Fibroblast of skin of abdomen (primary cell): ENCODE measurements at places on chromosomes 13 and 19.

DNA sequence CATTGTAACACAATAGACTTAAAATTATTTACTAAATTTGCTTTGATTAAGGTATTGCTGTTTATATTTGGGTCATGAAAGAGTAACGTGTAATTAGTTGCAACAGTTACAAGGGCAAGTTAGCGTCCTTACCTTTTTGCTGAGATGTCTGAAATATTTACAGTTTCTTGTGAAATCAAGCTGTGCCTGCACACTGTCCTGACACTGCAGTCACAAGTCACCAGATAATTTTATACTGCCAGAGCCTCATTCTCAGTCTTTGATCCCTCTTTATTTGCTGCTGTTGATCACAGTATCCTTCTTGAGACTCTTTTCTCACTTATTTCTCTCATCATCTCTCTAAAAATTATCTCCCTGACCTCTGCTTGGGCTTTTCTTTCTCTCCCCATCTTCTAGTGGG lies 8.4 kb upstream of the DIAPH3 start:
- no peak for DNase-seq

- no peak for DNase-seq
Measured at GRCh38 chr13:82634946-82635345, 1247.3 kb downstream of the SLITRK1 start.

DNA sequence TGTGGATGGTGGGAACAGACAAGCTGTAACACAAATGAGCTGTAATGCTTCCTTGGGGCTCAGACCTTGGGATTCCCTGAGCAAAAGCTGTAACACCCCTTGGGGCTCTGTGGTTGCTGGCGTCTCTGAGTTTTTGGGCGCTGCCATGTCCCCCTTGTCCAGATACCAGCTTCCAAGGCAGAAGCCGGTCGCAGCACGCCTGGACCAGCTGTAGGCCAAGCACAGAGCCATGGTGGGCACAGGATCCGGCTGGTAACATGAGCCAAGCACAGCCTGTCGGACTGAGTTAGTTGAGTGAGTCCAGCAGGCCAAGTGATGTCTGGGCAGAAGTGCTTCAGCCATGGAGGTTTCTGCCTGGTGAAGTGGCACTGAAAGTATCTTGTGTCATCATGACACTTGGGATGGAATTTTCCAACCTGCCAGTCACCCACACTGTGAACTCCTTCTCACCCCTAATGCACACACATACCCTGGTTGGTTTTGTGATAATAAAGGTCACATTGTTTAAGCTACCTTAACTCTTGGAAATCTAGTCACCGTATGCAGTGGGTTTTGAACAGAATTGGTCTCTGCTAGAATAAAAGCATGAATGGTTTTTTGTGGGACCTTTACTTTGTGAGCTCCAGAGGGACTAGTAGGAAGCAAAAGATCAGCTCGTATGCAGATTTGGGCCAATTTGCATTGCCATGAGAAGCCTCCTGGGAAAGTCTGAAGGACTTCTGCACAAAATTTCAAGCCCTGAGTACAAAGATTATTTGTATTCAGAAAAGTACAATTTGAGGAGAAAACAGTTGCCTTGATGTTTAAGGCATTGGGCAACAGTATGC lies 7.0 kb upstream of the ZNF17 start:
- no peak for DNase-seq

GRCh38 chr19:5536337-5536894 lies 31.3 kb downstream of the TINCR start:
- DNase-seq, result peak; percentile 41

DNA sequence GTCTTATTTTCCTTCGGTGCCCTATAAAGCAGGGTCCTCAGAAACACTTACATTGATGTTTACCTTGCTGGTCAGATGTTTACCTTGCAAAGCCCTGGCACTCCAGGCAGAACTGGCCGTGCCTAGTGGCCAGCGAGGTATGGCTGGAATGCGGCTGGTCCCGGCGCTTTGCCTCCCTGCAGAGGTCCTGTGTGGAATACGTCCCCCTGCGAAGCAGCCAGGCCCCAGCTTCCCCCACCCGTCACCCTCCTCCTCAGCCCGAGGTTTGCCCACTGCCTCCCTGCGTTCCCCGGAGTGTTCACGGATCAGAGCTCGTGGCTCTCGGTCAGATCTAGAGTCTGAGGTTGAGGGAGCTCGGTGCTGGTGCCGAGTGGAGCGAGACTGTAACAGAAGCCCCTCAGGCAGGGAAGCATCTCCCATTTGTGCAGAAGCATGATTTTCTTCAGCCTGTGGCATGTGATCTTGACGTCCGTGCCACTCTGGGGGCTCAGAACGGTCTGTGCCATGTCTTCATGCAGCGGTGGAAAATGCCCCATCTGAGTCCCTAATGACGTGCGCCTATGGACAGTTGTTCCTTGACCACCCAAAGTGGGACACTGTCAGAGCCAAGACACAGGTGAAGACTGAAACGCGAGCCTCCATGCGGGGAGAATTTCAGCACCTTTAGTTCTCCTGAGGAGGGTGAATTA lies 54.8 kb upstream of the SOX1 start:
- DNase-seq, result no peak

DNA sequence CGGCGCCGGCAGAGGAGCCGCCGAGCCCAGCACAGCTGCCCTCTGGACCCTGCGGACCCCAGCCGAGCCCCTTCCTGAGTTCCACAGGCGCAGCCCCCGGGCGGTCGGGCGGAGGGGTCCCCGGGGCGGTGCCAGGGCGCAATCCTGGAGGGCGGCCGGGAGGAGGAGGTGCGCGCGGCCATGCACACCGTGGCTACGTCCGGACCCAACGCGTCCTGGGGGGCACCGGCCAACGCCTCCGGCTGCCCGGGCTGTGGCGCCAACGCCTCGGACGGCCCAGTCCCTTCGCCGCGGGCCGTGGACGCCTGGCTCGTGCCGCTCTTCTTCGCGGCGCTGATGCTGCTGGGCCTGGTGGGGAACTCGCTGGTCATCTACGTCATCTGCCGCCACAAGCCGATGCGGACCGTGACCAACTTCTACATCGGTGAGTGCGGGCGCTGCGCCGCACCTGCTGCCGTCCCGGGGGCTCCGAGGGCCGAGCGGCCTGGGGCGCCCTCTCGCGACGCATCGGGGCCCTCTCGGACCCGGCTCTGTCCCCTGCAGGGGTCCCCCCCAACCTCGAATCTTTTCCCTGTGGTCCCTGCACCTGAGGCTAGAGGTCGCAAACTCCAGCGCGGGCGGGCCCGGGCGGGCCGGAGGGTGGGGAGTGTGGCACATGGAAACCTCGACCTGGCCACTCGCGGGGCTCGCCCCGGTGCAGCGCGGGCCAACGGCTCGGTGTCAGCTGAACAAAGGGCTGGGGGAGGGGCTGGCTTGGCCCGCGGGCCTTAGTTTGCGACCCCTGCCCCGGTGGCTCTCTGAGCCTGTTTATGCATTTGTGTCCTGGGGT lies at the start of gene KISS1R:
KISS1R (plus strand) TSS at position 11 of the 829 bp plus-strand sequence; CDS start at position 181, 170 bp downstream.
- DNase-seq, result no peak

- no peak for DNase-seq
Measured at GRCh38 chr19:28424077-28424476, 788.9 kb downstream of the UQCRFS1 start.

DNA sequence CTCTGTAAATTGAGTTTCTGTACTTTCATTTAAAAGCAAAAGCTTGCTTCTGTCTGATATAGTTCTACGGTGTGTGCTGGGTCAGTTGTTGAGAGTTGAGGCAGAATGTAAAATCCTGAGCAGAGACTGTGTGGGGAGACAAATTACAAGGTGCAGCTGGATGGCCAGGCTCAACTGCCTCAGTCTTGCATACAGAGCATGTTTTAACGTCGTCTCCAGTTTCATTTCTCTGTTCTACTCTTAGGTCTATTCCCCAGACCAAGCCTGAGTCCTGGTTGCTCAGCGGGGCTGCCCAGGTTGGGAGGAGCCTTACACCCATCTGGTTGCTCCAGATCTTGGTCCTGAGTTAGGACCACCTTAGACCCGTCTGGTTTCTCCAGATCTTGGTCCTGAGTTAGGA lies 54.4 kb upstream of the MEDAG start:
- DNase-seq, result no peak
